ENCODE measurements at places on chromosomes 11 and 22.
A peak's percentile ranks its signal among the peaks of the same experiment; 100 is the strongest.

DNA sequence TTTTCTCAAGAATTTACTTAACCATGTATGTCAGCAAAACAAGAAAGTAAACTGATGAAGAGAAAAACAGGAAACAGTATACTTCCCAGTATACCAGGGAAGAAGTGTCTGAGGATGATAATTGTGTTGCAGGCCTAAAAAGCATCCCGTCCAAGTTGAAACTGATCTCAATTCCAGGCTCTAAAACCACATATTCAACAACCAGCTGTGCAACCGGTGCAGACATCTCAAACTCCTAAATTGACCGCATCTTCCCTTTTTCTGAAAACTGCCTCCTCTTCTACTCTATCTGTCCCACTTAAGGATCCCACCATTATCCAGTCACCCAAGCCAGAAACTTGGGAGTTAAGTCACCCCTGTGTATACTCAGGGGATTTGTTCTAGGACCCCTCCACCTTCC is 47.2 kb downstream of the CCDC83 start:
- DNase-seq: no peak

DNA sequence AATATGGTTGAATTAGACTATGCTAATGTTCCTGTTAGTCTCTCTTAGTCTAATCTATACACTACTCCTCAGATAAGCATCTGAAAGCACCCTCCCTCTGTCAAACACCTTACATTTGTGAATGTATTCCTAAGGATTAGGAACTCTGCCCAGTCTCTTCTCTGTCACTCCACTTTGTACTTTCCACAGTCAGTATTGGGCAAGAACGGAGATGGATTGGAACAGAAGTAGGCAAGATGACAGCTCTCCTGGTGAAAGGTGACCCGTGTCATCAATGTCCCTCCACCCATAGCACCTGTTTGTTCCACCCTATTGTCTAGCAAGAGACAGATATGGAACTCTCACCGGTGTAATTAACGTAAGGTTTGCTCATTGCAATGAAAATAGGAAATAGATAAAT is 613.8 kb downstream of the CNTN5 start:
- DNase-seq: no peak

- no peak for DNase-seq
These were observed 12.6 kb downstream of the WNT7B start for GRCh38 chr22:45964372-45964771.

- DNase-seq: no peak
These were observed 27.7 kb upstream of the CARD18 start for GRCh38 chr11:105167244-105167643.

GRCh38 chr11:61575886-61576861 is 4.7 kb downstream of the SYT7 start:
- no peak for DNase-seq

DNA sequence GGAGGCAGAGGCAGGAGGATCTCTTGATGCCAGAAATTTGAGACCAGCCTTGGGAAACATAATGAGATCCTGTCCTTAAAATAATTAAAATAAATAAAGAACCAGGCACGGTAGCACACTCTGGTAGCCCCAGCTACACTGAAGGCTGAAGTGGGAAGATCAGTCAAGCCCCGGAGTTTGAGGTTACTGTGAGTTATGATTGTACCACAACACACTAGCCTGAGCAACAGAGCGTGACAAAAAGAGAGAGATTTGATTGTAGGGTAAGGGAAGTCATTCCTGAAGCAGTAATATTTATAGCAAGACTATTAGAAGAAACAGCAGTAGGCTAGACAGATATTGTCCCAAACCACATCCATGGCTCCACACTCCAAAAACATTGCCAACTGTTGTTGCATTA is 1408.4 kb upstream of the TENM4 start:
- DNase-seq: no peak

GRCh38 chr11:43997022-43997660 is 50.6 kb upstream of the ACCSL start:
- DNase-seq: no peak

GRCh38 chr11:91984033-91984584 is 240.5 kb upstream of the FAT3 start:
- no peak for DNase-seq

DNA sequence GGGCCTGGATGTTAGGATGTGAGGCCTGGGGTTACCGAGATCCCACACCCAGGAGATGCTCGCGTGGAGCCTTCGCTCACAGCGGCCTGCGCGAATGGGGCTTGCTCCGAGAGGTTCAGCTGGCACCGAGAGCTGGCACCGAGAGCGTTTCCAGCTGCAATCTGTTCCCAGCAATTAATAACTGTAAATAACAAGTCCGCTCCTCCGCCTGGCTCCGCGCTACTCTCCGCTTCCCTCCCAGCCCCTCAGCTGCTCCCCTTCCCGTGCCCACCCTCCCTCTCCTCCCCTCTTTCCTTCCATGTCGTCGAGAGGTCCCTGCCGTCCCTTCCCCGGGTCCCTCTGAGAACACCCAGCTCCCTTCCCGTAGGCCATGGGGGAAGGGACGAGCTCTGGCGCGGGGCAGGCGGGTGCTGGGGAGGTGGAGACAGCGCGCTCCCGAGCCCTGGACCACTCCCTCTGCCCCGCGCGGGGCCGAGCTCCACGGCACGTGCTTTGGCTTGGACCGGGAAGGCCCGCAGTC is 110.8 kb downstream of the WNT7B start:
- DNase-seq: no peak

- no peak for DNase-seq
These were observed 43.6 kb downstream of the TSPAN18 start for GRCh38 chr11:44770401-44770800.

DNA sequence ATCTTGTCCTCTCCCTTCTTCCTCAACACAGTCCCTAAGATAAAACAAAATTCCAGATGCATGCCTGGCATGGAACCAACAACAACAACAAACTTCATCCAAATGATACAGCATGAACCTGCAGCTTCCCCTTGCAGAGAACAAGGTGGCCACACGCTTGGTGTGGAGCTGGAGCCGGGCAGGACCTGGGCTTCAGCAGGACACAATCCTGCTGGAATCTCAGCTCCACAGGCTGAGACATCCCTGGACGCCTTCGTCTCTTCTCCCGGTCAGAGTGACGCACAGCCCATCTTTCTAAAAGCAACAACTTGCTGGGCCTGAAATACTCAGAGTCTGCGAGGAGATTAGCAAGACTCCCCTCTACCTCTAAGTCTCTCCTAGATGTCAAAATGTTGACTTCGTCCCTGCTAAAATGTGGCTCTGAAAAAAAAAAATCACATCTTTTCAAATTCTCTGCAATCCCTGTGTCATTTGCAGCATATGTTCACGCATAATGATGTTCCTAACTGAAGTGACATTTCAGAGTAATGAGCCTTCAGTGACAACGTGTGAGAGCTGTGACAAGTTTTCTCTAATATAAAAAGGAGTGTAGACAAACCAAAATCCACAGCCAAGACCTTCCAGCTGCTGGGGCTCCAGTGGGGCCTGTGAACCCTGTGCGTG is 1232.3 kb downstream of the TBC1D22A start:
- DNase-seq: no peak

GRCh38 chr11:119829402-119829801 is 100.4 kb upstream of the NECTIN1 start:
- DNase-seq: no peak

DNA sequence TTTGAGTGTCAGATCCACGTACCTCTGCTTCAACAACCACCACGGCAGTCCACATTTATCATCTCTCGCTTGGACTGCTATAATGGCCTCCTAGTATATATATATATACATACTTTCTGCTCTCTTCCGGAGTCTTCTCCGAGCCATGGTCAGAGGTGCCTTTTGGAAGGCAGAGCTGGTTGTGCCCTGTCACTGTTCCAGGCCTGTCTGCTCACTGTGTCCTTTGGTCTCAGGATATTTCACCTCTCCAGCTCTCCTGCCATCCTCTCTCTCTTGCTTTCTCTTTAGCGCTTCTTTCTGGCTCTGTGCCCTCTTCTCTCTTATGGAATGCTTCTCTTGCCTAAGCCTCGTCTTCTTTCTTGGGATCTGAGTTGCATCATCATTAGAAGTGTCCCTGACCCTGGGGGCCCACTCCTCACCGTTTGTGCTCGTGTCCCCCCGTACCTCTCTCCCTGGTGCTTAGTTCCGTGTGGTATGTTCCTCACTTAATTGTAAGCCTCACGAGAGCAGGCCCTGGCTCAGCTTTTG is 86.1 kb upstream of the RASSF10 start:
- peak; percentile 80 for DNase-seq

- no peak for DNase-seq
These were observed 616.3 kb downstream of the FAM181B start for GRCh38 chr11:82117362-82117761.

- no peak for DNase-seq
These were observed 4.2 kb upstream of the TFIP11 start for GRCh38 chr22:26516503-26516902.

DNA sequence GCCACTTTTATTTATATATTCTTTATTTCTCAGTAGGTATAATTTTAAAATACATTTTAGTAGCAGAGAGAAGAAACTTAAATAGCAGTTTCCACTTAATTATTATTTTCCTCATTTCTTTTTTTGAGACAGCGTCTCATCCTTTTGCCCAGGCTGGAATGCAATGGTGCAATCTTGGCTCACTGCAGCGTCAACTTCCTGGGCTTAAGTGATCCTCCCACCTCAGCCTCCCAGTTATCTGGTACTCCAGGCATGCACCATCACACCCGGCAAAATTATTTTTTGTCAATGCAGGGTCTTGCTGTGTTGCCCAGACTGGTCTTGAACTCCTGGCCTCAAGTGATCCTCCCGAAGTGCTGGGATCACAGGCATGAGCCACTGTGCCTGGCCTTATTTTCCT is 38.3 kb downstream of the ATG13 start:
- peak; percentile 85 for DNase-seq

DNA sequence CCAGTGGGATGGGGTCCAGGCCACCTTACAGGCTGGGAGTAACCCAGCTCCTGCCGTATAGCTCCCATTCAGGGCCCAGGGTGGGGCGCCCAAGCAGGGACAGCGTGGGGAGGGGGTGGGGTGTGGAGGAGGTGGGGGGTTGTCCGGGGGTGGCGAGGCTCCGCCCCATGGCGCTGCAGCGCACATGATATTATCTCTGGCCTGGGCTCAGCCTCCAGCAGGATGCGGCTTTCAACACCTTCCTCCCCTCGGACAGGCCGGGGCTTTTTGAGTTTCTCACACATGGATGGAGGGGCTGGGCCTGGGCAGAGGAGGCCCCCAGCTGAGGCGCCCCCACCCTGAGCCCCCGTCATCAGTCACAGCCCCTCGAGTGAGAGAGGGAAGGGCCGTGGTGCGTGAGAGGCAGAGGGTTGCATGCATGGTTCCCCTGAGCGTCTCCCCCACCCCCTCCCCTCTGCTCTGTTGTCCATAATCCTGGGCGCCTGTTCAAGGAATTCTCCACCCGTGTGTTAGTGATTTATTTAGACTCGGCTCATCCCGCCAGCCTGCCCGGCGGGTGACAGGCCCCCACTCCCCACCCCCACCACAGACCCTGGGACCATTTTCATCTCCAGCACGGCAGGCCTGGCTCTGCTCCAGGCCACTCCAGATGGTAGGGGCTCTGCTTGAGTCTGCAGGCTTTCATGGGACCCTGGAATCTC is 44.9 kb downstream of the WNT11 start:
- peak; percentile 14 for DNase-seq

- no peak for DNase-seq
These were observed 31.6 kb downstream of the CPT1A start for GRCh38 chr11:68810164-68810563.

- DNase-seq: no peak
These were observed 24.2 kb downstream of the GTPBP1 start for GRCh38 chr22:38729946-38730345.

GRCh38 chr22:20218987-20219386 is 49.1 kb downstream of the RTN4R start:
- no peak for DNase-seq

DNA sequence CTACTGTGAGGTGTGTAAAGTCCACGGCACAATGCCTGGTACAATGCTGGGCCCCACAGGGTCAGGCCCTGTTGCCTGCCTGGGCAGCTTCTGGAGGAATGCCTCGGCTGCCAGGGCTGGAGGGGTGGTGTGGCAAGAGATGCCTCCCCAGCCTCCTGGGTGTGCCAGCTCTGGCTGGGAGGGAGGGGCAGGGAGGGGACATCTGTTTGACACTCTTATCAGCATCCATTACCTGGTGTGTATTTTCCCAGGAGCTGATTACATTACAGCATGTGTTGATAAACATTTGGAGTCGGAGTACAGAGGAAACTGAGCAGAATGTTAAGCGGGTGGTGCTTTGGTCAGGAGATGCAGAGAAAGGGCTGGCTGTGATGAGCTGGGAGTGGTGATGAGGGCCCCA is 11.0 kb upstream of the NECTIN1 start:
- DNase-seq: no peak

DNA sequence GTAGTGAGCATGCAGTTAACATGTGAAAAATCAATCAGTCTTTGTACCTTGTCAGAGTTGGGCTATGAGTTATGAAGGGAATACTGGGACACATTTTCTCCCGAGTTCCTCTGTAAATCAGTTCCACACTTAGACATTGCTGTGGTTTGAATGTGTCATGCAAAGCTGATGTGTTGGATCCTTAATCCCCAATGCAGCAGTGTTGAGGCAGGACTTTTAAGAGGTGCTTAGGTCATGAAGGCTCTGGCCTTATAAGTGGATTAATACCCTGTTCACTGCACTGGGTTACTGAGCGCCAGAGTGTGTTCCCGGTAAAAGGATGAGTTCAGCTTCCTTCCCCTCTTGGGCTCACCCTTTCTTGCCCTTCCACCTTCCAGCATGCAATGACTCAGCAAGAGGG is 742.1 kb upstream of the TENM4 start:
- DNase-seq: peak; percentile 38

DNA sequence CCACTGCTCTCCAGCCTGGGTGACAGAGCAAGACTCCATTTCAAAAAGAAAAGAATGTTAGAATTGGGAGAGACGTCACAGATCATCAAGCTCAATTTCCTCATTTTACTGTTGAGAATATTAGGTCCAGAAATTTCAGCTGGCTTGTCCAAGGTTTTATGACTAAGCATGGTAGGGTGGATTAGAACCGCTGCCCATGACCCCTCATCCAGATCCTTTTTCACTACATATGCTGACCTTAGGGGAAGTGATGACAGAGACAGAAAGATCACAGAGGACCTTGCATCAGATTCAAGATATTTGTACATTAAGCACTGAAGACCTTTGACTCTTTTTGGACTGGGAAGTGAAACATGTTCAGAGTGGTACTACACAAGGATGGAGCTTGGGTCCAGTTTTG is 134.5 kb downstream of the ADAMTS15 start:
- DNase-seq: no peak

GRCh38 chr11:73717136-73717535 is 43.7 kb downstream of the RAB6A start:
- DNase-seq: no peak

All from amniotic epithelial cell (primary cell).